ENCODE measurements at places on chromosomes 6 and 20.
A peak's percentile ranks its signal among the peaks of the same experiment; 100 is the strongest.

DNA sequence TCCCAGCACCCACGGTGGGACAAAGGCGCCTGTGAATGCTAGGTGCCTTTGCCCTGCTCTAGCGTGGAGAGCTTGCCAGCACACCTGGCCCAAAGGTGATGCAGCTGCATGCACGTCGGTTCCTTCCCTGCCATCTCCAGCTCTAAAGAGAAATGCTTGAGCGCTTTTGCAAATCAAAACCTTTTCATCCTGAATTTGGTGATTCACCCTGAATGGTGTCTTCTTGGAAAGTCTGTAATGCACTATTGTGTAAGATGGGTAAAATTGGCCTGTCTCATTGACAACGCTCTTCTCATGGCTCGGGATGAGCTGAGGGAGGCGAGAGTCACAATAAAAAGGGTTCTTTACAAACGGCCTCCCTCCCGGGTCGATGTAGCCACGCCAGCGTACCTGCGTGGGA lies 103.1 kb upstream of the ID4 start:
- DNase-seq = no peak

GRCh38 chr20:22682381-22682780 lies 98.0 kb upstream of the FOXA2 start:
- no peak for DNase-seq

- no peak for DNase-seq
Measured at GRCh38 chr20:8602389-8603116, 466.3 kb upstream of the PLCB4 start.

- no peak for DNase-seq
Measured at GRCh38 chr6:159317430-159317829, 148.2 kb downstream of the FNDC1 start.

GRCh38 chr20:62895539-62895938 lies 30.8 kb downstream of the DIDO1 start:
- DNase-seq = no peak

- no peak for DNase-seq
Measured at GRCh38 chr6:4664117-4664626, 112.0 kb upstream of the CDYL start.

DNA sequence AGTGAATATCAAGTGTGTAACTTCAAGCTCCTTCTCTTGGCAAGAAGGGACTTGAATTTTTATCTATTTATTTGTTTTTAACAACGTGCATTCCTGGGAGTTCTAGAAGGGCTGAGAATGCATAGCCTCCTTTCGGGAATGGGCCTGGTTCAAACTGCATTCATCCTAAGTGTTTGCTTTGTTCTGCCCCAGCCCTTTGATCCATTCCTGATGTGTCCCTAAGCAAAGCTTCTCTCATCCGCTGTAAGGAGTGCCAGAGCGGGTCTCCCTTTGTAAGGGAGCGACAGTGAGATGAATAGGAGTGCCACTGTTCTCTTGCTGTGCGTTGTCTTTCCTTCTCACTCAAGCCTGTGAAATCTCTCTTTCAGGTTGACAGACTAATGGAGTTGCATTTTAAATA lies 61.0 kb upstream of the VSTM2L start:
- no peak for DNase-seq

DNA sequence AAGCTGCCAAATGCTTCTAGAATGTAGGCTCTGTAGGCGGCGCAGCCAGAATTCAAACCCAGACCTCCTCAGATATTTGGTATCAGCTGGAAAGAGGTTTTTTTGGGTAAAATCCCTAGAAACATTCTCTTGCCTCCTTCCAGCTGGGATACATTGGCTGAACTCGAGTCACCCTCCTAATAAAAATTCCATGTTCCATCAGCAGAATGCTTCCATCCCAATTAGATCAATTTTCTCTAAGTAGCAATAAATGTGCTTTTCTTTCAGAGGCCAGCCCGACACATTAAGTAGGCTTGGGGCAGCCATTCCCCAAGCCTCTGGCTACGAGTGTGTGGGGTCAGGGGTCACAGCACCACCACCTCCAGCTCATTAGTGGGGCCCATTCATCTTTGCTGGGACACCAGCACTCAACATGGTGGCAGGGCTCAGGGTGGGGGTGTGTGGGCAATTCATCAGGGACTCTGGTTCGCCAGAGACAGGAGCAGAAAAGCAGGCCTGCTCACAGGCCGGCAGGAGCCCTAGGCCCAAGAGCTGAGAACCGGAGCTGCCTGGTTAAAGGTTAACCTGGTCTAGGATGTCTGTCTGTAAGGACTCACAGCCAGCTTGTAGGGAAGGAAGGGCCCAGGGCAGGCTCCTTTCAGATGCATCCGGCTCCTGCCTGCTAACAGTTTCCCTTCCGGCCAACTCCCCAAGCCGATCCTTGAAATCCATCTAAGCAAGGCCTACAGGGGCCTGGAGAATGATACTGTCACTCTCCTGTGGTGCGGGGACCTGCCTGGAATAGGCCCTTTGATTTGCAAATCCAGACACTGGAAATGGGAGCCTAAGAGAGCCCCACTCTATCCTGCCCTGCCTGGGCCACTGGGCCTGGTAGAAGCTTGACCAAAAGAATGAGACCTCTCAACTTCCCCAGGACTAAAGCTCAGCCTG lies 159.1 kb upstream of the TOP1 start:
- DNase-seq = no peak

DNA sequence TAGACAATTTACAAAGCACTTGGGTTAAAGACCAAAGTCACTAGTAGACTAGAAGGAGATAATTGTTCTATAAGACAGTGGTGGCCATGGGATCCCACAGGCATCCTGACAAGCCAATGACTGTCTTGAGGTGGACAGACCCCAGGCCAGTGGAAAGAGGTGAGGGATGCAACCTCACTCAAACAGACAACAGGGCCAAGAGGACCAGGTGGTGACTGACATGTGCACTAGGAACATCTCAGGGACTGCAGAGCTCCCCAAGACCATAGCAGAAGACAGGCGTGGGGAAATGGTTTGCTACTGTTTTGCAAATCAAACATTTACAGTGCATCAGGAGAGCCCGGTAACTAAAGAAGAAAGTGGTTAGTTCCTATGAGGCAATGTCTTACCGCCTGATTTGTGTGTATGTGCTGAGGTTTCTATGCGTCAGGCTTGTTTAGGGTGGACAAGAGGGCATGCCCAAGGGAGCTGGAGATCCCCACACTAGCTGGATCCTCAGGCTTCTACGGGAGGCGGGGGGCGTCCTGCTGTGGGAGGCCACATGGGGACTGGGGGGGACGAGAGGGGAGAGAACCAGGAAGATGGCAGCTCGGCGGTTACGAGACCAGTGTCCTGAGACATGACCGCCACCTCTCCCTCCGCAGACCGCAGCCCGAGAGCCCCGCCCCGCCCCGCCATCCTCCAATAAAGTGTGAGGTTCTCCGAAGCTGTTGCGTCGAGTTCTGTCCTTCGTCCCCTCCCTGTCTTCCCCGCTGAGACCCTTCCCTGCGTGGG lies 623 bp upstream of the MRPS26 start:
- DNase-seq = peak; percentile 55

- no peak for DNase-seq
Measured at GRCh38 chr20:11350126-11351005, 567.3 kb upstream of the BTBD3 start.

DNA sequence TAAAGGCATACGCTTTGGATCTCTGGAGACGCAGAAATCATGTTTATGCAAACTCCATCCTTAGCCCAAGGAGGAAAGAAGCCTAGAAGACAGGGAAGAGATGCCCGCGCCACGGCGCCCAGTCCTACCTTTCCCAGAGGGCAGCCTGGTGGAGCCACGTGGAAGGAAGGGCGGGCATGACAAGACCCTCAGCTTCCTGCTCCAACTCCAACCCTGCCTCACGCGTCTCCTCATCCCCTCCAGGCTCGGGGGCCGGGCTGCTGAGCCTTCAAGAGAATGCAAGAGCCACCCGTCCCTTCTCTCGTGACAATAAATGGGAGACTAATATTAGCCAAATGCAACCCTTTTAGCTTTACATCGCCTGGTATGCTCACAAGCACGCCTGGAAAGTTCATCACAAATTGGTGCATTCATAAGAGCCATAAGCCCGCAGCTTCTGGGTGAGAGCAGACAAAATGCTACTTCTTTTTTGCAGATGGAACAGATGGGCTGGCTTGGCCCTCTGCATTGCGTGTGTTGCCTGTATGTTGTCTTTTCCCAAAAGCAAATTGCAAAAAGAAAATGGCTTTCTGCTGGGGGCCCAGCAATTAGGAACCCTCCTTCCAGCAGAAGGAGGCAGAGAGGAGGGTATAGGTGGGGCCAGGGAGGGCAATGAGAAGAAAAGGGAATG lies 8.2 kb upstream of the NTSR1 start:
- DNase-seq = no peak

DNA sequence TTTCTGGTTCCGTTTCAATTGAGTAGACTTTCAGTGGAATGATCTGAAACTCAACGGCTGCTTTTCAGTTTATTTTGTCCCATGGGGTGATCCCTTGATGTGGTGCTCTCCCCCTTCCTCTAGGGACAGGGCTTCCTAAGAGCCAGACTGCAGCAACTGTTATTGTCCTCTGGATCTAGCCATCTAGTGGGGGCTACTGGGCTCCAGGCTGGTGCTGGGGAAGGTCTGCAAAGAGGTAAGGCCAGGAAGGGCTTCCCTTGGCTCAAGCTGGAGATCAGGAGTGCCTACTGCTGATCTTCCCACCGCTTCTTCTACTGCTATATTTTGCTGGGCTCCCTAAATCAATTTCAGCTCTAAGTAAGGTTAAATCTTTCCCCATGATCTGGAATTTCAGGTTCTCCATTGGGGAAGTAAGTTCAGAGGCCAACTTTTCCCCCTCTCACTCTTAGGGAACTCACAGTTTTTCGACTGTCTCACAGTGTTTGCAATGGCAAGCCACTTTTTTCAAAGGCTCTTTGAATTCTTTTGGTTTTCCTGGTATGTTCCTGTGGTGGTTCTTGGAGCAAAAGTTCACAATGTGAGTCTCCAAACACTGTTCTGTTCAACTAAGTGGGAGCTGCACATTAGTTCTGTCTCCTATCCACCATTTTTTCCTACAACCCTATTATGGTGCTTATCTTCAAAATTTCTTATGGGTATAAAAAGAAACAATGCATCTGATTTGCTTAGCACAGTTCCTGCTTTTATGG lies 286.2 kb upstream of the EXOC2 start:
- no peak for DNase-seq

GRCh38 chr6:8758412-8758811 lies 323.1 kb upstream of the SLC35B3 start:
- DNase-seq = no peak

GRCh38 chr6:18495236-18495635 lies 108.1 kb downstream of the RNF144B start:
- DNase-seq = no peak

GRCh38 chr6:156776470-156776839 lies 723 bp upstream of the ARID1B start:
- no peak for DNase-seq

DNA sequence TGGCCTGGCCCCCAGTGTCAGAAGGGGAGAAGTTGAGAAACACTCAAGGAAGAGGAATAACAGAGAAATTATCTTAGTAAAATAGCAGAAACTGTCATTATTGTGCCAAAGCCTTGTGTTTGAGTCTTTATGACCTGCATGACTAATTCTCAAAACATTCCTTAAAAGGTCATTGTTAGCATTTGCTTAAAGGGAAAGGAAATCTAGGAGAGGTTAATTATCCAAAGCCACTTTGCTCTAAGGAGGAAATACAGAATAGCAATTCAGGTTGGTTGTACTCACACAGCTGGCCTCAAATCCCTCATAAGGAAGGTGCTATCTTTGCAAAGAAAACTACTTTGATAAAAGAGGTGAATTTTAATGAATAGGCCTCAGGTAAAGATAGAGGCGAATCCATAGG lies 516.7 kb downstream of the CBLN4 start:
- DNase-seq = no peak

- no peak for DNase-seq
Measured at GRCh38 chr6:142696123-142697000, 248.6 kb downstream of the HIVEP2 start.

- no peak for DNase-seq
Measured at GRCh38 chr6:116467096-116467495, 5.9 kb downstream of the CALHM6 start.

- no peak for DNase-seq
Measured at GRCh38 chr6:144769142-144769541, 484.0 kb downstream of the UTRN start.

- no peak for DNase-seq
Measured at GRCh38 chr6:139133262-139134063, 1.4 kb upstream of the HECA start.

DNA sequence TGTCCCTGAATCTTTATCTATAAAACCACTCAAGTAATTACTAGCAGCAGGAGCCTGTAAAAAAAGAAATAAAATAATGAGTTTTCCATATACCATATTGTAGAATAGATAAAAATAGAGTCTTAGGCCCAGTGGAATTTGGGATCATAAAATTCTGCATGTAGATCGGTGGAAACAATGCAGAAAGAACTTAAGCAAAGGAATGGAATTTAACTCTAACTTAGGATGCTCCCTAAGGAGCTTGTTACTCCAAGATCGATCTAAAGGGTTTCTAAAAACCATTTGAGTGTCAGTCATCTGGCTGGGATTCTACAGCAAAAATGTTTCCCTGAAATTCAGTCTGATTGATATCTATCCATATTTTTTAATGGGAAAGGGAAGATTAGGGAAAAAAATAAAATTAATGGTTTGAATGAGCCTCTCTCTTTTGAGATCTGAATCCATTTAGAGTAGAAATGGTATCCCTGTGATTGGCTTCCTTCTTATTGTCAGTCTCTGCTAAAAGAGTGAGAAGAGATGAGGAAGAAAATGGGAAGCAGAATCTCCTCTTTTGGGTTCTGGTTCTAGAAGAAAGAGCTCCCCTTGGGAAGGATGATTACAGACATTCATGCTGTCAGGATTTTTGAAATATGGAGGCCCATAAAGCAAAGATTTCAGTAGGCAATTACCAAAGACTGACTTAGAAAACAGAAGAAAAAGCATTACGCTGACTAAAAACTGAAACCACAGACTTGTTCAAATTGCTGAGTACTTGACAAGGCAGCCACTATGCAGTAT lies 564.3 kb upstream of the MARCKS start:
- DNase-seq = no peak

Measured in omental fat pad (tissue), 4 donors.